ENCODE measurements at places on chromosomes 11 and 22.

DNA sequence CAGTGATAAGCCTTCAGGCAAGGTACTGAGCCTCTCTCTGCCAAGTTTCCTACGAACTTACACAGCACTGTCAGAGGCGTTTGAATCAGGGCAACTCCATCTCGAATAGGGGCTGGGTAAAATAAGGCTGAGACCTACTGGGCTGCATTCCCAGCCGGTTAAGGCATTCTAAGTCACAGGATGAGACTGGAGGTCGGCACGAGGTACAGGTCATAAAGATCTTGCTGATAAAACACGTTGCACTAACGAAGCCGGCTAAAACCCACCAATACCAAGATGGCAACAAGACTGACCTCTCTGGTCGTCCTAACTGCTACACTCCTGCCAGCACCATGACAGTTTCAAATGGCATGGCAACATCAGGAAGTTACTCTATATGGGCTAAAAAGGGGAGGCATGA lies 20.4 kb upstream of the POGLUT3 start:
- no peak for DNase-seq

- no peak for DNase-seq
Observed at GRCh38 chr11:32015427-32015826, 75.4 kb upstream of the RCN1 start.

DNA sequence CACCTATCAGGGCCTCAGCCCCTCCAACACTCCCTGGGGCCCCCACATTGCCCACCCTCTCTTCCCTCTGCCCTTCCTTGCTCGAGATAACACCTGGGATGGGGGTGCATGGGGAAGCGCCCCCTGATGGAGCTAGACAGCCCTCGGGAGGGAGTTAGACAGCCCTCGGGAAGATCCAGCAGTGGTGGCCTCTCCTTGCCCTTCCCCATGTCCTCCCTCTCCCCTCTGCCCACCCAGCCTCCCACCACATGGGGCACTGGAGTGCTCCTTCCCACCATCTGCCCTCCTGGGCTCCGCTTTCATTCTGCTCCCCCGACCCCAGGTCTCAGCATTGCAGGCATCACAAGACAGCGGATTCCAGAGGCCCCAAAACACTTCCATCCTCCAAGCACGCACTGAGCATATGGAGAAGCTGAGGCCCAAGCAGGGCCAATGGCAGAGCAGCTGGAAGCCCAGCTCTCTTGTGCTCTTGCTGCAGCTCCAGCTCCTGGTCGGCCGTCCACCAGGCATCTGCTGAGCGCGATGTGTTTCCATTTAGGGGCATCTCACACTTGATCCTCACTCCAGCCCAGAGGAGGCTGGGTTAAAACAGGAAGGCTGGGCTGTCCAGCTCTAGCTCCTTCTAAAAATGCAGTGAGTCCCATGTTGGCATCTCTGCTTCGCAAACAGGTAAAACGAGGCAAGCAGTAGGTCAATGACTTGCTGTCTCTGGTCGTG lies 65.6 kb downstream of the IGLL1 start:
- no peak for DNase-seq

DNA sequence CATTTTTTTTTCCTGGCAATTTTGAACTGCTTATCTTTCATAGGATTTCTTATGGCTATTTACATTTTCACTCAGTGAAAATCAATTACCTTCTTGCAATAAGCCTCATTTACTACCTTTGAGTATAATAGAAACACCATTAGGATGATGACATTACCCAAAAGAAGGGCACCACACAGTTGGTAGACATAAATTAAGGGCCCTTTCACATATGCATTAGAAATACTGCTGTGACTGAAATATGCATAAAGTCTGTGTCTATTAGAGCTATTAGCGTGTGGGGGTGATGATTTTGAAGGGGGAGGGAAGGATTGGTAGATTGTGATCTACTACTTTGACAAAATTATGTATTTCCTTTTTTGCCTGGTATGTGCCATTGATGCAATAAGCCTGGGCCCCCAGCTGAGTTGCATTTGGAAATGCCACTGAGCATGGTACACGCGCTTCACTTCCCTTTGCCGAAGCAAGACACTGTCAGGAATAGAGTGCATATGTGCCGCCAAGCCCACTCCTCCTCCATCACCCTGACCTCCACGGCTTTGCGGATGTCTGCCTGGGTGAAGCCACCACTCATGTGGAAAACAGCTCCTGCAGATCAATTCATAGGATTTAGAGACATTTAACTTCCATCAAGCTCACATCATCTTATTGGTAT lies 339.3 kb downstream of the DCDC1 start:
- no peak for DNase-seq

GRCh38 chr22:38219632-38220031 lies 17.8 kb downstream of the MAFF start:
- no peak for DNase-seq
